ENCODE measurements at places on chromosomes 4 and X. TPM values are rescaled to one million over a fixed set of nuclear protein-coding genes. Genes with fewer than 3 reads are reported as not detected.

DNA sequence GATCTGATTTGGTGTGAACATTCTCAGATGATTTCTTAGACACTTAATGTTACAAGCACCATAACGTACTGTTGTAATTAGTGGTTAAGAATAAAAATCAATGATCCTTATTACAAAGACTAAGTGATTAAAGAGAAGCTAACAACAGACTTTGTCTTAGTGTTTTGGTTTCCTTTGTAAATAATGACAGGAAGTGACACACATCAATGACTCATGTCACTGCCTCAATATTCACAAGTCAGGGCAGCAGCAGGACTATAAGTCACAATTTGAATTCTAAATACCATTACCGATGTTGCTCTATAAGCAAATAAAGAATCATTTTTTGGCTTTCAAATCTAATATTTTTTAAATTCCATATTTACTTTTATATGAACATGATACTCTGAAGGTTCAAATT, 115.8 kb upstream of the FAT4 start:
- DNase-seq, result no peak

- DNase-seq, result no peak
Measured at GRCh38 chr4:167587361-167587760, 353.1 kb upstream of the SPOCK3 start.

DNA sequence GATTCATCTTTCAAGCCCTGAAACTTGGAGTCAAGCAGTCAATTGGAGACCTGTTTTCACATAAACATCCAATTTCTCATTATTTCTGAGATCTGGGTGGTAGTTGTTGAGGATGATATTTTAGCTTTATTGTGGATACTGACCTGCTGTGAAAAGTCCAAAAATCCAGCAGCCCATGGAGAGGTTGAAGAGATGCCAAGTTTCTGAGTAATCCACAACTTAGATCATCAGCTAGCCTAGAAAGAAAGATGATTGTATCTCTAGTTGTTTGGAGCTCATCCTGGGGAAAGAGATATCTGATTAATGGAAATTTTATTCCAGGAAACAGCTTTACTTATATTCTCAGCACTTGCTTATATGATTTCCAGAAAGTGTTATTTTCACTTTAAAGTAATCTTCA, 48.6 kb upstream of the DCX start:
- DNase-seq, result no peak

- no peak for DNase-seq
Measured at GRCh38 chr4:8656711-8657380, 64.3 kb downstream of the CPZ start.

GRCh38 chr4:153181700-153182099, 22.5 kb upstream of the TRIM2 start:
- DNase-seq, result no peak

- no peak for DNase-seq
Measured at GRCh38 chrX:144275843-144276242, 392.0 kb downstream of the UBE2NL start.

DNA sequence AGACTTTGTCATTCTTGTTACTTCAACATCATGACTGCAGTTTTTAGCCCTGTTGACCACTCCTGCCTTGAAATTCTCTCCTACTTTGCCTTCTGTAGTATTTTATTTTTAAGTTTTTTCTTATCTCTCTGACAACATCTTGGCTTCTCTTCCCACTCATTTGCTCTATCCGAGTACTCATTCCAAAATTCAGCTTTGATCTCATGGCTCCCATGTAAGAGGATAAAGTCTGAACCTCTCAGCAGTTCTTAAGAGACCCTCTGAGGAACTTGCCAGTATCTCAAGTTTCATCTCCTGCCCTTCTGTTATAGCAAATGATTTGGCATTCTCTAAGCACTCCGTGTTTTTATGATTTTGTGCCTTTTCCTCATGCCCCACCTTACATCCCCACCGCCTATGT, 67.7 kb downstream of the GALNT7 start:
- DNase-seq, result no peak

Gene GIMD1
- polyA plus RNA-seq, result not detected

Gene CXorf49
- polyA plus RNA-seq, result not detected

Gene WDFY3
- 9.4 TPM for polyA plus RNA-seq

Gene UCHL1
- polyA plus RNA-seq, result 353 TPM

Gene GPC4
- 19.5 TPM for polyA plus RNA-seq

Gene NEXMIF
- polyA plus RNA-seq, result 0.54 TPM

Gene TEC
- polyA plus RNA-seq, result 1.1 TPM

Gene CTSO
- 22.9 TPM for polyA plus RNA-seq

Gene ADGRG2
- not detected for polyA plus RNA-seq

Gene SLC30A9
- polyA plus RNA-seq, result 52.3 TPM
